ENCODE measurements at places on chromosomes 12 and 14.
A peak's percentile ranks its signal among the peaks of the same experiment; 100 is the strongest.

GRCh38 chr12:79370021-79370420 is 320.7 kb downstream of the PAWR start:
- no peak for DNase-seq

GRCh38 chr12:15268927-15269552 is 47.8 kb upstream of the RERG start:
- peak; percentile 93 for DNase-seq

GRCh38 chr12:67269633-67270573 is 745 bp downstream of the CAND1 start:
- peak; percentile 80 for DNase-seq

- peak; percentile 13 for DNase-seq
These were observed 2.0 kb downstream of the NFKBIA start for GRCh38 chr14:35402323-35403113.

GRCh38 chr14:29536886-29537511 is 390.6 kb downstream of the PRKD1 start:
- peak; percentile 40 for DNase-seq

DNA sequence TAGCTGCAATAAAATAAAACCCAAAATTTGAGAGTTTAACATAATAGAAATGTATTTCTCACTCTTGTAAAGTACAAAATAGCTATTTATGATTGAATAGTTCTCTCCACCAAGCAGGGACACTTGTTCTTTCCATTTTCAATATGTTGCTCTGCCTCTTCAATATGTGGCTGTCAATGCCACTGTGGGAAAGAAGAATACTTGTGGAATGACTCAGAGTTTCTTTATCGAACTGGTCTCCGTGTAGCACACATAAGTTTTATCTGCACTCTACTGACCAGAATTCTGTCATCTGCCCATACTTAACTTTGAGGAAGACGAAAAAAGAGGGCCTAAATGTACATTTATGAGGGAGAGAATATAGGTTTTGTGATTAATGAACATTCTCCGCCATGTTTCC is 256.9 kb downstream of the ATXN7L3B start:
- DNase-seq: no peak

GRCh38 chr12:66629138-66629870 is 49.6 kb downstream of the GRIP1 start:
- peak; percentile 79 for DNase-seq
